ENCODE measurements at places on chromosomes 11 and 22.

DNA sequence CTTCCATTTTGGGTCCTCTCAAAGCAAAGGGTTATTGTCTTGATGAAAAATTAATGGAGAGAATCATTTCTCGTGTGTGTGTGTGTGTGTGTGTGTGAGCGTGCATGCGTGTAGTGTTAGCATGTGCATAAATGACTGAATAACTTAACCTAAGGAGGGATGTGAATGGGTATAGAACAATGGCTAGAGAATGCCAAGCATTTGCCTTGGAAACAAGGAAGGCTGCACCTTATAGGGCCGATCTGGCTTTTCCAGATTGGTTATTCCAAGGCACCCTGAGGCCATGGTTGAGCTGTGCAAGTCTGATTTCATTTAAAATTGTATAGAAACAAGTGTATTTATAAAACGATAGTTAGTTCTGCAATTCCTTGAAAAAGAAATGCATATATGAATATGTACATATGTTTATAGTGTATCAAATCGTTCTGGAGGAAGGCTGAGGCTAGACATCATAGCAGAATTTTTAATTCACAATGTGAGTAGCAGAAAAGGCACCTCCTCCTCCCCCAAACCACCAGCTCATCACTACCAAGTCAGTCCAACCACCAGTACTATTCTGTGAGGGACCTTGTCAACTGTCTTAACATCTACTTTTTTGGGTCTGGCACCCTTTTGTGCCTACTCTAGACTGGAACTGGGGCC lies 322.7 kb upstream of the ISX start:
- no peak for DNase-seq

DNA sequence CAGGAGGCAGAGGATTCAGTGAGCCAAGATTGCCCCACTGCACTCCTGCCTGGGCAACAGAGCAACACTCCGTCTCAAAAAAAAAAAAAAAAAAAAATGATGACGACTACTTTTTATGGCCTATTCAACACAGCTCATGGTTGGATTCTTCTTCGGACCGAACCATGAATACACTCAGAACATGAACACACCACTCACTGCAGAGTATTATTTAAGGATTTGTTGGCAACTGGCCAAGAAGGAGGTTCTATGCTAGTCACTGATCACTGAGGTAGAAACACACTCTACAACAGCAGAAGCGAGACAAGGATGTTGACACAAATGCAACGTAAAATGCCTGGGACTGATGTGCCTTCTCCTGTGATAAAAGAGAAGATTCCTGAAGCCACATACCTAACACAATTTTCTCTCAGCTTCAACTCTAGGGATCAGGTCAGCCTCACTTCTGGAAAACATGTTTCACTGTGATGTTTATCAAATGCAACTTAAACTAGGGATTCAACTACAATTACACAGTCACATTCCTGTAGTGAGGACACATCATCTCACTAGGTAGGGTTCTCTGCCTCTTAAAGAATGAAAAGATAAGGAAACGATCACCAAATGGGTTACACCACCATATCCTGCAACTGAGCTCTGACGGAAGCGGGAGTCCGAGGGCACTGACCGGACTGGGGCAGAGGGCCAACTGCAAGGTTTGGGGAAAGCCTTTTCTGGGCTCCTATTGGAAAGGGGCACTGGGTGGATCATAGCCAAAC lies 82.5 kb downstream of the SGSM3 start:
- no peak for DNase-seq

GRCh38 chr11:62614275-62614674 lies 1.2 kb downstream of the ROM1 start:
- no peak for DNase-seq

GRCh38 chr11:109374032-109374431 lies 48.0 kb upstream of the C11orf87 start:
- no peak for DNase-seq

GRCh38 chr22:36358533-36359469 lies 29.0 kb downstream of the MYH9 start:
- no peak for DNase-seq

DNA sequence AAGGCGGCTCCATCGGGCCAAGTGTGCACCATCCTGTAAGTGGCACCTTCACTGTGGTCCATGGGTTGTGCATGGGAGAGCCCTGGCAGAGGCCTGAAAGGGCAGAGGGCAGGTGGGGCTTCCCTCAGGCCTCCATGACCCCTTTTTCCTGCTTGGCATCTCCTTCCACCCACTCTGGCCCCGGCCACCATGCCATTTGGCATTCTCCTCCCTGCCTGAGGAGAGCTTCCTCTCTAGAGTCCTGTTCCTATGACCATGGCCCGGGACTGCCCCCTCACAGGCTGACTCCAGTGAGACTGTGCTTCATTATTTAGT lies 4.9 kb downstream of the OTOG start:
- no peak for DNase-seq

DNA sequence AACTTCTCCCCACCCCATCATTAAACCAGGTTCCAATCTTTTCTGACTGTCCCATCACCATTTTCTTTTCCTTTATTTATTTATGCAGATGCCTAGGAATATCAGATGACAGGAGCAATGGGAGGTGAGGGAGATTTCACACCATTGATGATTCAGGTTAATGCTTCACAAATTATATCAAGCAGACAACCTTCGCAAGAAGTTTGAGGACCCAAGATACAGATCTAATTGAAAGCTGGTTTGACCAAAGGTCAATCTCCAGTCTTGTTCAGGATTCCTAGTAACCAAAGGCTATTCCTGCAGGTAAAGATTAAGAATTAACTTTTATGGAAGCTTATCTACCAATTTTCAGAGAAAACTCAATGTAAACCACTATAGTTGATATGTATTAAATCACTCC lies 54.4 kb downstream of the SLC35F2 start:
- no peak for DNase-seq

- DNase-seq, result no peak
These were observed 489.5 kb upstream of the B3GAT1 start for GRCh38 chr11:134901542-134901941.

GRCh38 chr11:75219869-75220268 lies 20.7 kb upstream of the TPBGL start:
- DNase-seq, result no peak

DNA sequence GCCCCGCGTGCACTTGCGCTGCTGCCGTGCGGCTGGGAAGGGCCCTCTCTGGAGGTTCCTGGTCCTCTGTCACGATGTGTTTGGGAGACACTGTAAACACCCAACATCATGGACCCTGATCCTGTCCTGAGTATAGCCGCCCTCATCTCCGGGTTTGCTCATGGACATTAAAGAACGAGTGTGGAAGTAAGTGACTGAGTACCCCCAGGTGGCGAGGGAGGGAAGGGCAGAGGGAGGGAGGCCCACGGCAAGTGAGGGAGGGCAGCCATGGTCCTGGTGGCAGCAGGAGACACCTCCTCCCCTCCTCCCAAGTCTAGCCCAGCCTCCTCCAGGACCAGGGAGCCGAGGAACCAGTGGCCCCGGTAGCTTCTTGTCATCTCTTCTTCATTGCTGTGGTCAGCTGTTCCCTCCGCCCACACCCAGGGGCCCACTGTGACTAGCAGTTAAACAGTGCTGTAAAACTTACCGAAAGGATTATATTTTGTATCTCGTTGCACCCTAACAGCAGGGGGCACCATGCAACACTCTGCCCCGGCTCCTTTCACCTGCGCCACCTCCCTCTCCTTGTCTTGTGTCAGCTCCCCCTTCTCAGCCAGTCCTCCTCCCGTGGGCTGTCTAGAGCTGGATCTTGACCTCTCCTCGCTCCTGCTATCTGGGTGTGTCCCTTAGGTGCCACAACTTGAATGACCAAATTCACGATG lies 566.5 kb upstream of the B3GAT1 start:
- no peak for DNase-seq

DNA sequence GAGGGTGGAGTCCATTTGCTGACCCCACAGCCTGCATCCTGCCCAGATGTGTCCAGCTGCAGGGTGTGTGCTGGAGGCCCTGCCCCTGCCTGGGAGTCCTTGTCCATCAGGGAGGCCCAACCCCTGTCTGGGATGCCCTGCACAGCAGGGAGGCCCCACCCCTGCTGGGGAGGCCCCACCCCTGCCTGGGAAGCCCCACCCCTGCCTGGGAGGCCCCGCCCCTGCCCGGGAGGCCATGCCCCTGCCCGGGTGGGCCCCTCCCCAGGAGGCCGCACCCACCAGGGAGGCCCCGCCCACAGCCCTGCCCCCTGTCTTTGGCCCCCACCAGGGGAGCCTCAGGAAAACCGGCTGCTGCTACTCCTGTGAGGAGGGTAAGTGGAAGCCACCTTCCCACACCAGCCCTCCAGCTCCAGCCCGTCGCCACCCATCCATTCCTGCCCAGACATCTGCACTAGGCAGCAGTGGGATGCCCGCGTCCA lies 37.2 kb downstream of the MUC5B start:
- DNase-seq, result peak; percentile 49

- no peak for DNase-seq
These were observed 30.8 kb upstream of the LDLRAD3 start for GRCh38 chr11:35912883-35913624.

DNA sequence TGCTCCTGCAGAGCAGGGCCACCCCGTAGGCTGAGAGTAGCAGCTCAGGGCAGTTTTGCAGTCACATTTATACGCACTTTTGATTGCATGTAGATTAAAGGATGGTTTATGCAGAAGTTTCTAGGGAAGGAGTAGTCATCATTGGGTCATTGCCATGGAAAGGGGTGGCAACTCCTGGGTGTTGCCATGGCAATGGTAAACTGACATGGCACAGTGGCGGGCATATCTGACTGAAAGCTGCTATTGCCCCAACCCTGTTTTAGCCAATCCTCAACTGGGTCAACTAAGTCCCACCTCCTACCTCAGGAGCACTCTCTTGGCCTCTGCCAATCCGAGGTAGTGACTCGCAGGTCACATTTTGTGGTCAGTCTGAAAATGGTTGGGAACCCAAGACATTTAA lies 2.4 kb upstream of the ARSA start:
- no peak for DNase-seq

DNA sequence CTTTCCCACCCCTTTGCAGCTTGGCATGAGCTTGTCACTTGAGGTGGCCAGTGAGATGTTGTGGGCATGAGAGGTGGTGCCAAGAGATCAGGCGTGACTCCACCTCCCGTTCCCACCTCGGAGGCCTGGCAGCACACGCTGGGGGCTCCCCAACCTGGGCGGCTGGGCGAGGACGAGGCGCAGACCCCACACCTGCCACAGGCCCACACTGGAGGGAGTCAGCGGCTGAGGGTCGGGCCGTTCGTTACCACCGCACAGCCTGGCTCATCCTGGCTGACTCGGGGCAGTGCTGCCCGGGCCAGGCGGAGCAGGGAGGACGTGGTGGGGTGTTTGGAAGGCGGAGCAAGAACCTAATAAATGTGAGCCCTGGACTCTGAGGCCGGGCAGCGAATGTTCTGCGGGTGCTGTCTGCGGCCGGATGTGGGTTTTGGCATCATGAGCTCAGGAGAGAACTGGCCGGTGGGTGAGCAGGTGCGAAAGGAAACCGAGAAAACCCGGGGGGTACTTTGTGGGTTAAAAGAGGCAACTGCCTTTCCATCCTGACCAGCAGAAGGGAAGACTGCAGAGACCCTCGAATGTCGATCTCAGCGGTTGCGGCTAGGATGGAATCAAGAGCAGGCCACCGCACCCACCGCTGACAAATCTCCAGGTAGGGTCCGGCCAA lies 10.2 kb upstream of the IFITM3 start:
- no peak for DNase-seq

DNA sequence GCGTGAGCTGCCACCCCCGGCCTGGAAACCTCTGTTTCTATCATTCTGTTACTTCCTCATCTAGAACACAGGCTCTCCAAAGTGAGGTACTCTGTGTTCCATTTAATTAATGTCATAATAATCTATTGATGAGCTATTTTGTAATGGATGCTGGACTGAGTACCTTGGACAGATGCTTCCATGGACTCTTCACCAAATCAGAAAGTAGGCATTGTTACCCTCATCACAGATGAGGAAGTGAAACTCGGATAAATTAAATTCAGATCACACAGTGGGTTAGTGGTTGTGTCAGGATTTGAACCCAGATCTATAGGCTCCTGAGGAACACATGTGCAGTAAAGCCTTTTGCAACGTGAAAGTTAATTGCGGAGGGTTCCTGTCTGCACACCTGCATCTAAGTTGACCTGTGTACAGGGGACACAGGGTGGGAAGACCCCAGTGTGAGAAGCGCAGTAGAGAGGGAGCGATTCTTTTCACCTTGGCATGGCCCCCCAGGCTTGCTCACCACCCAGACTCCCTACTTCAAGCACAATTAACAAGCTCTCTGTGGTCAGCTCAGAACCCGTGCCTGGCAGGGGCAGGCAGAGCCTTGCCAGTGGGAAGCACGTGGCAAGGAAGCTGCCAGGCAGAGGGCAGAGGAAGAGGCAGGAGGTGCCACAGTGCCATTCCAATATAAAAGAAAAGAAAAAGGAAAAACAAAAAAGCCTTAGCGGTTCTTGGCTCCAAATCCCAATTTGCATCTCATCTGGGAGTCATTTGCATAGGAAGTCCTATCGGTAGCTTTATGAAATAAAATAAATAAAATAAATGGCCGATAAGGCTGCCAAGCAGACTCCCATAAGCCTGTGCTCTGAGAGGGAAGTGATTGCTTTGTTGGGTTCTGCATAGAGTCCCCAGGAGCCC lies 239.3 kb downstream of the GRIK4 start:
- no peak for DNase-seq

All from WERI-Rb-1 (cell line).